ENCODE measurements at places on chromosomes 2 and 18. TPM values are rescaled to one million over a fixed set of nuclear protein-coding genes. Genes with fewer than 3 reads are reported as not detected.

The POTEF gene
- not detected for polyA plus RNA-seq

The TSPYL6 gene
- not detected for polyA plus RNA-seq

The DNAJC5G gene
- not detected for polyA plus RNA-seq

The APCDD1 gene
- polyA plus RNA-seq, result 1.2 TPM

The PLCD4 gene
- 0.03 TPM for polyA plus RNA-seq

The MERTK gene
- polyA plus RNA-seq, result 11.8 TPM

The DAPL1 gene
- polyA plus RNA-seq, result not detected

The OBSL1 gene
- polyA plus RNA-seq, result 0.09 TPM

The CREG2 gene
- polyA plus RNA-seq, result not detected

The SERPINB11 gene
- polyA plus RNA-seq, result not detected

The CENPO gene
- 1.5 TPM for polyA plus RNA-seq

The CAD gene
- 19.7 TPM for polyA plus RNA-seq

The CCDC74B gene
- not detected for polyA plus RNA-seq
